ENCODE measurements at places on chromosomes 2 and 18.

GRCh38 chr18:80253236-80253635 lies 5.9 kb upstream of the PARD6G start:
- DNase-seq, result no peak

- DNase-seq, result no peak
These were observed 360.0 kb upstream of the LRATD1 start for GRCh38 chr2:14272396-14273075.

- DNase-seq, result no peak
These were observed 46.7 kb downstream of the RNU4ATAC start for GRCh38 chr2:121577381-121577780.

DNA sequence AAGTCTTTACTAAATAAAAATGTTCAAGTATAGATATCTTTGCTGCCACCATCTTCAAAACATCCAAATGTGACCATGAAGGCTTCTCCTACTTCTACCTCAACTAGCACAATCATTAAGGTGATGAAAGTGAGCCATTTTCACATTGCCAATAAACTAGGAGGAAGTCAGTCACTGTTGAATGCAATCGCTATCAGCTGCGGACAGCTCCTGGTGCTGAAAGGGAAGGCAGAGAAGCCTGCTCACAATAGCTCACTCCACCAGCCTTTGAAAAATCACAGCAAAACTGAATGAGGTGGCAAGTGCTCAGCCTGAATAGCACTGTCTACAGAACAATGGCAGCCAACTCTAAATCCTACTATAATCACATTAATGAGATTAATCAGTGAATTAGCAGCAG lies 2.2 kb downstream of the MYT1L start:
- DNase-seq, result no peak

- DNase-seq, result no peak
These were observed 32.5 kb upstream of the SOS1 start for GRCh38 chr2:39153312-39153711.

- no peak for DNase-seq
These were observed 46.4 kb downstream of the PROC start for GRCh38 chr2:127464470-127465257.

DNA sequence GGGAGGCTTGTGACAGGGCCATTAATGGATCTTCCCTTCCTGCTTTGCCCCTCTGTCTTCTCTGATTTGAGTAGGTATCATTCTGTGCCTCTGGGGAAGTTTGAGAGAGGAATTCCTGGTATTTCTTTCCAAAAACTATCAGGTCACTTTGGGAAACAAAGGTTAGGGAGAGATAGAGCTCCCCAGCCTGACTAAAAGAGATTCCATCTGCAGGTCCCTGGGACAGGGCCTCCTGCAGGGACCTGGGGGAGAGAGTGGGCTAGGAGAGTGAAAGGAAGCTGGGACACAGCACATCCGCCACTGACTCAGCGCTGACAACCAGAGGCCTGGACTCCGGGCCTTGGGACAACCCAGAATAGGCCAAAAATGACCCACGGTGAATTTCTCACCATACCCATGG lies 6.4 kb downstream of the GALNT14 start:
- DNase-seq, result no peak

- no peak for DNase-seq
These were observed 93.6 kb downstream of the EPHA4 start for GRCh38 chr2:221478485-221478863.

- DNase-seq, result no peak
These were observed 19.7 kb downstream of the SAP130 start for GRCh38 chr2:128008074-128008672.

DNA sequence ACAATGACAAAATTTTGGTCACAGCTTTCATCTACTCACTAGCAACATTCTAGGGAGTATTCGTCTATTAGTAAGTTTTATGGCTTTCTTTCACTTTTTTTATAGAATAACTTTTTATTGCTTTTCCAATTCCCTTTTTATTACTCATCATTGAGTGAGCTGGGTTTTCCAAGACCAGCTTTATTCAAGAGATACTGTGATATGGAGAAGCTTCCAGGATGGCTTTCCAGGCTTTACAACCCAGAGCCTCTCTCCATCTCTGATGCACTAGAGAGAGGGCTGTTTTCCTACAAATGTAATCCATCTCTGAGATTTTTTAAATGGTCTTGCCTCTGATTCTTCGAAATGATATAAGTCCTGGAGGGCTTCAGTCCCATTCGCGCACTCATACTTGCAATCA lies 118.3 kb downstream of the LDLRAD4 start:
- no peak for DNase-seq

DNA sequence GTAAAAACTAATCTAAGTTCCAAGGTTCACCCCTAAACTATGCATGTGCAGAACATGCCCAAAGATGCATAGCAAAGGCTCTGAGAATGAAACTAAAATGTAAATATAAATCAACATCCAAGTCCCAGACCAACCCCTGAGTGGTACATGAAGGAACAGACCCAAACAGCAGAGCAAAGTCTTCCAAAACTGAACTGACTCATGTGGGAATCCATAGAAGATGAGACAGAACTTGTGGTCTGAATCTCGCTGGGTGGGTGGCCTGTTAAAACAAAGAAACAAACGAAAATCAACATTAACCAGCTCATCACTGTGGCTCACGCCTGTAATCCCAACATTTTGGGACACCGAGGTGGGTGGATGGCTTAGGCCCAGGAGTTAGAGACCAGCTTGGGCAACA lies 29.5 kb upstream of the ATRAID start:
- DNase-seq, result no peak

- DNase-seq, result no peak
These were observed 277.7 kb upstream of the MAP2 start for GRCh38 chr2:209145941-209146681.

GRCh38 chr2:147037048-147037447 lies 807.8 kb upstream of the ACVR2A start:
- DNase-seq, result no peak

GRCh38 chr2:20576598-20577115 lies 74.2 kb downstream of the HS1BP3 start:
- DNase-seq, result peak; percentile 23

DNA sequence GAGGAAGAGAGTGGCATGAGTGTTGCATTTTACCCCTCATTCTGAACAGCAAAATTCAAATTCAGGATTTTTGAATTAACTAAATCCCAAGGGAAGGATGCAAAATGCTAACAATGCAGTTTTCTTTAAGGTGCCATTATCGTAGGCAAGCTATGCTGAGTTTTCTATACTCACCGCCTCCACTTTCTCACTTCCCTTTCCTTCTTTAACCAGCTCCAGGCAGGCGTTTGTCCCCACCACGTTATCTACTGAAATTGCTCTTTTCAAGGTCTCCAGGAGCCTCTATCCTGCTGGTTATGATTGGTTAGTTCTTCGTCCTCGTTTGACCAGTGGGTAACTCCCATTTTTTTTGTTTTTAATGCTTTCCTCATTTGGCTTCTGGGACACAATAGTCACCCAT lies 1.8 kb upstream of the CPO start:
- DNase-seq, result no peak

DNA sequence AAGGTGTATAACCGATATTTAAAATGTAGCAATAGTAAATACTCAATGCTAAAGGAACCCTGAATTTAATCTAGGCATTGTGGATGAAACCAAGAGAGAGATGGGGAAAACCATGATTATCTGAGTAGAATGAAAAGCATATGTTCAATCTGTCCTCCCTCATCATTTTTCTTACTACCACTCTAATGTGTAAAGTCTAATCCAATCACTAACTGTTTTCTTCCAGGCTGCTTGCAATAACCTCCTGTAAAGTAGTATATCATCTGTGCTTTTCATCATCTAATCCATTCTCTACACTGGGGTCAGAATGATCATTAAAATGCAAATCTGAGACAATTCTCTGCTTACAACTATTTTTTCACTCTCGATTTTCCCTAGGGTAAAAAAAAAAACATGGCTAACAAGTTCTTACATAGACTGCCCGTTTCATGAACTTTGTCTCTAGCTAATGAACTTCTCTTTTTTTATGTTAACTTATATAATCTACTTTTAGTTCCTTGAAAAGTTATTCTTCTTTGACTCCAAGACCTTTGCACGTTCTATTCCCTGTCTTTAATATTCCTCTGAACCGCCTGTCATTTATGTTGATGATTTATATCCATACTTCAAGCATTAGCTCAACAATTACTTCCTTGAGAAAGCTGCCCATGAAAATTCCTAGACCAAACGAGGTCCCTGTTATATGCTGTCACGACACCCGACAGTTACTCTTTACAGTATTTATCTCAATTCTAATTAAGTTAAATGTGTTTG lies 94.7 kb upstream of the SLC8A1 start:
- DNase-seq, result no peak

GRCh38 chr2:43333101-43333655 lies 106.8 kb upstream of the ZFP36L2 start:
- no peak for DNase-seq

DNA sequence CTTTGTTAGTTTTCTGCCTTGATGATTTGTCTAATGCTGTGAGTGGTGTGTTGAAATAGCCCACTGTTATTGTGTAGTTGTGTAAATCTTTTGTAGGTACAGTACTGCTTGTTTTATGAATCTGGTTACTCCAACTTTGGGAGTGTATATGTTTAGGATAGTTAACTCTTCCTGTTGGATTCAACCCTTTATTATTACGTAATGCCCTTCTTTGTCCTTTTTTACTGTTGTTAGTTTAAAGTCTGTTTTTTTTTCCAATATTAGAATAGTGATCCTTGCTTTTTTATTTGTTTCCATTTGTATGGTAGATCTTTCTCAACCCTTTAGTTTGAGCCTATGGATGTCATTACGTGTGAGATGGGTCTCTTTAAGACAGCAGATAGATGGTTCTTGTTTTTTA lies 261.5 kb upstream of the CDH2 start:
- DNase-seq, result no peak

GRCh38 chr2:241867776-241868420 lies 1.6 kb upstream of the RTP5 start:
- DNase-seq, result no peak

DNA sequence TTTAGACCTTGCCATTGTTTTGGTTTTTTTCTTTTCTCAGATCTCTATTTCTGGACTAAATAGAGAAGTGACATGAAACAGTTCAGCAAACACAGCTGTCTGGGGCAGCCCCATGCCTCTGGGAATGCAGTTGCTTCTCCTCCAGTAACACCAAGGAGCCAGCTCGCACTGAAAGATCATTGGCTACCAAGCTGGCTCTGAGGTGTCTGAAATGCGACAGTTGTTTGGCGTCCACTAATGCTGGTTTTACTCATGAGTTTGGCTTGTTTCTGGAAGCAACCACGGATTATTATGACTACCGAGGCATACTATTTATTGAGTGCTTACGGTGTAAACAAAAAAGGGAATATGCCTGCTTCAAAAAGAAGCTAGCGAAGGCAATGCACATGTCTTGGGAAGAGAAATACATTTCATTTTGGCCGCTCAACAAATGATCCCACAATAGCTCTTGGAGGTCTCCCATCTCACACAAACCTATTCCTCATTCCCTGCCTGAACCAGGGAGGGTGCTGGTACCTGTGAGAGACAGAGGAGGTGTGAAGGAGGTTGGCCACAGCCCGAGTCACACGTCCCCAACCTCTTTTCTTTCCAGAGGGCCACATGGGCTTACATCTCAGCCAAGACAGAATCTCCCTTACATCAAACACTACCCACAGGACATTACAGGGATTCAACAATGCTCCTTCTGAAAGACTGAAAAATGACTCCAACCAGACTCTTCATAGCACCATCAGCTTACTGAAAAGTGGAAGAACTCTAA lies 37.5 kb upstream of the NEB start:
- no peak for DNase-seq

- peak; percentile 22 for DNase-seq
These were observed 2.1 kb upstream of the CLIP4 start for GRCh38 chr2:29113027-29113686.

- no peak for DNase-seq
These were observed 72.4 kb downstream of the TLK1 start for GRCh38 chr2:171088057-171088834.

GRCh38 chr2:209496586-209496982 lies 72.7 kb downstream of the MAP2 start:
- DNase-seq, result peak; percentile 74

DNA sequence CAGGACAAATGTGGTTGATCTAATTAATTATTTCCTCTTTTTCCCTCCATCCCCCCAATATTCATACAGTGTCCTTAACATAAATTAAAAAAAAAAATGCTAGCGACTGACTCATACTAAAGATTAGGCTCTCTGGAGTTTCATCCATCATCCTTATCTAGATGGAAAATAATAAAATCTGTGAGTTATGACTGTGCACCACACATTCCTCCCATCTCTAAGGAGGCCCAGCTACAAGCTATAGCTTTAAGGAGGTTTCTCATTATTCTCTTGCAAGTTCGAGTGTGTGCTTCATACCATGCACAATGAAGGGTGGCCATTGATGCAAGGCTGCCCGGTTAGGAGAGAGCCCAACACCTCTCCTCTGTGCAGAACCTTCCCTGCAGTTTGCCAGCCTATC lies 77.3 kb downstream of the XDH start:
- peak; percentile 1 for DNase-seq

- DNase-seq, result peak; percentile 74
These were observed 20.1 kb upstream of the TTC39C start for GRCh38 chr18:23994361-23994902.

GRCh38 chr2:198325359-198325758 lies 521.0 kb downstream of the PLCL1 start:
- DNase-seq, result peak; percentile 47

- no peak for DNase-seq
These were observed 16.6 kb downstream of the RALB start for GRCh38 chr2:120269076-120269744.

GRCh38 chr2:142866426-142866825 lies 11.0 kb upstream of the KYNU start:
- DNase-seq, result no peak

DNA sequence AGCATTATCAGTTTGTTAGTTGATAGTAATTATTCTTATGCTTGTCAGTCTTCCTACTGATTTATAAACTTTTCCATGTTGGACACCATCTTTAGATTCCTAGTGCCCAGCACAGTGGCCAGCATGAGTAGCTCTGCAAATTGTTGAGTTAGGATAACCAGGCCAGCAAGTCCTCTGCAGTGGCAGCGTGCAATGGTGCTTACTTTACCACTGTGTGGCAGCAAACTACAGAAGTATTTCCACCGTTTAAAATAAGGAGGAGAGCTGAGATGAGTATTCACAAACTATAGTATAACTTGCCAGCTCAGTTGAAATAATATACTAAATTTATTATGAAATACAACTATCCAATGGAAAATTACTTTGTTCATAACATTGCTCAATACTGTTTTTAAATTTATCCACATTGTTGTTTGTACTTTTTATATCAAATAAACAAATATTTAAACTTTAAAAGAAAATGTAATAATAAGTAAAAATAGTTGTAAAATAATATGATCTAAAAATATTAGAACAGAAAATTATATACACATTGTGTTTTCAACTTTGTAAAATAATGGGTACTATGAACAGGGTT lies 9.3 kb upstream of the THADA start:
- peak; percentile 58 for DNase-seq

DNA sequence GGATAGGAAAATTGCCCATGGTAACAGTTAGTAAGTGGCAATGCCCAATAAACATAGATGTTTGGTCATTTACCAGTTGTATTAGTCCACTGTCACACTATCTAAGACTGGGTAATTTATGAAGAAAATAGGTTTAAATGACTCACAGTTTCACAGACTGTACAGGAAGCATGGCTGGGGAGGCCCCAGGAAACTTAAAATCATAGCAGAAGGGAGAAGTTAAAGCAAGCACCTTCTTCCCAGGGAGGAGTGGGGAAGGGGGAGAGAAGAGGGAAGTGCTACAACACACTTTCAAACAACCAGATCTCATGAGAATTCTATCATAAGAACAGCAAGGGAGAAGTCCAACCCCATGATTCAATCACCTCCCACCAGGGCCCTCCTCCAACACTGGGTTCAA lies 23.4 kb downstream of the NR4A2 start:
- DNase-seq, result no peak

Data from kidney glomerular epithelial cell (primary cell).